ENCODE measurements at places on chromosomes 3 and 15.

DNA sequence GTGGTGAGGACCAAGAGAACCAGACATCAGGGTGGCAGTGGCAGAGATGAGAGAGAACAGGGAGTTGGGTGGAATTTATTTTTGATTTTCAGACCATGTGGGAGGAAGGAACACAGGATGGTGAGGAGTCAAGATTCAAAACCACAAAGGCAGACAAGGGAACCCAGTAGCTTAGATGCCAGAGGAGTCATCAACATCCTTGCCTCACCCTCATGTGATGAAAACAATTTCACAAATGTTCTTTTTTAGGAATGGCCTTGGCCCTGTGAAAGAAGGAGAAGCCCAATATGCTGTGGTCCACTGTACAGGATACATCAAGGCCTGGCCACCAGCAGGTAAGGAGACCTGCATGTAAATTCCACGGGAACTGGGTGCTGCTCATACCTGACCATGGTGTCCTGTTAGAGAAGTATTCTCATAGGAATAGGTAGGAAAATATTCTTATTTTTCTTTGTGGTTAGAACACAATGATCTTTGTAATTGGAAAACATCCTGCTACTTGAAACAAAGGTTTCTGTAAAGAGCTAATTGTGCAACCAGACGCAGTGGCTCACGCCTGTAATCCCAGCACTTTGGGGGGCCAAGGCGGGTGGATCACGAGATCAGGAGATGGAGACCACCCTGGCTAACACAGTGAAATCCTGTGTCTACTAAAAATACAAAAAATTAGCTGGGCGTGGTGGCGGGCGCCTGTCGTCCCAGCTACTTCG lies 110.0 kb downstream of the ARNT2 start:
- H3K27me3 ChIP-seq: no peaks in the 10 kb centered on the region
- no peaks in the 10 kb centered on the region for H3K4me1 ChIP-seq
- H3K27ac ChIP-seq: no peak overlapping the region
- peak; percentile 91 for DNase-seq
- no peaks in the 10 kb centered on the region for H3K36me3 ChIP-seq

DNA sequence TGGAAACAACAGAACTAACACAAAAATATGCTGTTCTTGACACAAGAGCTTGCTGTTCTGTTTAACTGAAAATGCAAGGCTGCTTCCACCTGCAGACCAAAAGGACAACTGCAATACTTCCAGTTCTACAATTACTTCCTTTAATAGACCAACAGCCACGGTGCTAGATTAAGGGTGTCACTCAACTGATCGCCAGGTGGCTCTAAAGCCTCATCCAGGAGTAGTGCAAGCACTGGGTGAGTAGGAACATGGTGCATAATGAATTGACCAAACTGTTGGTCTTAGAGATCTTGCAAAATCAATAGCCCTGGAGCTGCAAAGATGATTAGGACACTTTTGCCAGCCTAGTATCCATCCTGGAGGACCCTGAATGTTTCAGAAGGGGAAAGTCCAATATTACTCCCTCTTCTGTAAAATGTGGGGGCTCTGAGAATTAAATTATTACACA lies 3.6 kb upstream of the CLDN16 start:
- no peak overlapping the region for H3K4me3 ChIP-seq
- no peaks in the 10 kb centered on the region for H3K27me3 ChIP-seq
- peak; percentile 27 for DNase-seq

- DNase-seq: no peak
- H3K4me1 ChIP-seq: peaks cover 3% of the 10 kb centered on the region
- H3K27me3 ChIP-seq: no peaks in the 10 kb centered on the region
- H3K27ac ChIP-seq: no peak overlapping the region
Measured at GRCh38 chr15:47932261-47932660, 188.5 kb upstream of the SLC24A5 start.

DNA sequence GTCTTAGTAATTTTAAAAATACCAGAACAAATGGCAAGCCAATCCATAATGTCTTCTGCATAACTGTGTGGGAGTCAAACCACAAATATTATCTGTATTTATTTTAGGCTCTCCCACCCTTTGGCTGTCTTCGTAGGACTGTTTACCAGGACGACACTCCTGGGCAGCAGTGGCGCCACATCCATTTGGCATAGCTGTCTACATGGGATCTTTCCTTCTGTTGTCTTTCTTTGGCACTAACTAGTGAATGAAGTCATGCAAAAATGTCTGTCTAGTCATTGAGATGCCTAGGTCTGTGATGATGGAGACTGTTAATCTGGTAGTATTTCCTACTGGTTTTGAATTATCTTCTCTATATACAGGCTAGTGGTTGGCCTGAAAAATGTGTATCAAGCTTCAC lies 54.0 kb upstream of the CHMP2B start:
- no peak for DNase-seq
- H3K27me3 ChIP-seq: no peaks in the 10 kb centered on the region
- H3K36me3 ChIP-seq: no peaks in the 10 kb centered on the region
- H3K27ac ChIP-seq: no peak overlapping the region
- H3K4me3 ChIP-seq: no peak overlapping the region

DNA sequence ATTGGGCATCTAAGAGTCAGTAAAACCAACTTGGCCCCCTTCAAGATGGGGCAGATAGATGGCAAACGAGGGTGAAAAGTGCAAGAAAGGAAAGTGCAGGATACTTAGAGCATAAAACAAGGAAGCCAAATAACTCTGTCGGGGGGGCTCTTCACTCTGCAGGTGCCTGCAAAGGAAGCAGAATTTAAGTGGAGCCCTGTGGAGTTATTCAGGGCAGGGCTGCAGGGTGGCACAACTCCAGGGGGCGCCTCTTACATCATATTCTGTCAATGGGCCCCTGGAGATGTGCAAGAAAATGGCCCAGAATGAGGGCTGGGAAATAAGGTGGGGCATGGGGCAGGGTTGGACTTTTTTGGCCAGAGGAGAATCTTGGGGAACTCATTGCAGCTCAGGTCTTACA lies 69.7 kb downstream of the CD47 start:
- DNase-seq: no peak
- no peak overlapping the region for H3K4me3 ChIP-seq
- H3K27ac ChIP-seq: no peak overlapping the region

- peak; percentile 42 for DNase-seq
- H3K4me1 ChIP-seq: peaks cover 10% of the 10 kb centered on the region
- peak overlapping the region; percentile 95 for H3K4me3 ChIP-seq
- H3K27ac ChIP-seq: no peak overlapping the region
- peaks cover 58% of the 10 kb centered on the region for H3K27me3 ChIP-seq
Measured at GRCh38 chr15:76058714-76059319, 968 bp upstream of the TMEM266 start.

- no peak overlapping the region for H3K27ac ChIP-seq
- no peak for DNase-seq
- H3K36me3 ChIP-seq: no peaks in the 10 kb centered on the region
- no peaks in the 10 kb centered on the region for H3K27me3 ChIP-seq
Measured at GRCh38 chr15:69288531-69289341, 10.0 kb upstream of the PAQR5 start.

GRCh38 chr3:14256561-14257342 lies 78.1 kb downstream of the LSM3 start:
- no peaks in the 10 kb centered on the region for H3K36me3 ChIP-seq
- DNase-seq: no peak
- peaks cover 4% of the 10 kb centered on the region for H3K4me1 ChIP-seq
- H3K4me3 ChIP-seq: no peak overlapping the region
- peaks cover 9% of the 10 kb centered on the region for H3K27me3 ChIP-seq

DNA sequence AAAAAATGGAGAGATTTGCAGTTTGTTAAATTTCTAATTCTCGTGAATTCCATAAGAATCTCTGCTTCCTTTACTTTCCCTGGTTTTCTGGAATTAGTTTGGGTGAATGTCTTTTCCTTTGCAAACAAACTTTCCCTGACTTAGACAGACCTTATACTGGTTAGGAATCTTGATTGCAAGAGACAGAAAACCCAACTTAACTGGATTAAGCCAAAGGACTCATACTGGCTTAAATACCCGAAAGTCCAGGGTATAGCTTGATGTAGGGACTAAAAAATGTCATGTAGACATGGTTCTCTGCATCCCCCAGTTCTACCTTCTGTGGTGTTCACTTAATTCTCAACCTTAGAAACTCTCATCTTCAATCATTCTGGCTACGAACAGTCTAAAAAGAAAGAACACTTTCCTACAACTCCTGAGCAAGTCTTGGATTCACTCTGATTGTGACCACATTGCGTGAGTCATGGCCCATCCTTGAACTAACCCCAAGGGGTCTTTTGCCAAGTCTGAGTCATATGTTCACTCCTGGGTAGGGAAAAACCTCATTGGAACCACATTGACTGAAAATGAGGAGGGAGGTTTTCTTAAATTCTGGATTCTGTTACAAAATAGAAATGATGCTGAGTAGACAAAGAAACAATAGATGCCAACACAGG lies 136.0 kb upstream of the DAZL start:
- peaks cover 14% of the 10 kb centered on the region for H3K4me1 ChIP-seq
- no peak for DNase-seq
- no peaks in the 10 kb centered on the region for H3K36me3 ChIP-seq
- H3K27ac ChIP-seq: peak overlapping the region; percentile 77

GRCh38 chr3:104032283-104032682 lies 1334.4 kb upstream of the ALCAM start:
- no peak overlapping the region for H3K4me3 ChIP-seq
- H3K27me3 ChIP-seq: no peaks in the 10 kb centered on the region
- H3K4me1 ChIP-seq: no peaks in the 10 kb centered on the region
- peak; percentile 4 for DNase-seq
- no peaks in the 10 kb centered on the region for H3K36me3 ChIP-seq

DNA sequence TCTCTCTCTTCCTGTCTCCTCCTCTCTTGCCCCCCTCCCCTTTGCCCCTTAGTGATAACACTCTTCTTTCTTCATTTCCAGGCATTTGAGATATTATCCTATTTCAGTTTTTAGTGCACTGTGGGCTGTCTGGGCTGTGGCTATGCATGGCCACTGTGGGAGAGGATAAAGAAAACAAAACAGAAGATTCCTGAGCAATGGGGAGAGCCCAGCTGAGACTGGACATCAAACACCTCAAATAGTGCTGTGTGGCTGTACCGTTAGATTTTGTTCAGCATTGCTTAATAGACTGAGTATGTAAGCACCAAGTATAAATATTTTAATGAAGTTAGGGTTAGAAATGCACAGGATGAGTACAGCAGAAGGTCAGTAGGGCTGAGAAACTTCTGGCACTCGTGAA lies 7.9 kb upstream of the GBE1 start:
- H3K4me3 ChIP-seq: no peak overlapping the region
- DNase-seq: no peak
- no peak overlapping the region for H3K27ac ChIP-seq
- no peaks in the 10 kb centered on the region for H3K36me3 ChIP-seq

DNA sequence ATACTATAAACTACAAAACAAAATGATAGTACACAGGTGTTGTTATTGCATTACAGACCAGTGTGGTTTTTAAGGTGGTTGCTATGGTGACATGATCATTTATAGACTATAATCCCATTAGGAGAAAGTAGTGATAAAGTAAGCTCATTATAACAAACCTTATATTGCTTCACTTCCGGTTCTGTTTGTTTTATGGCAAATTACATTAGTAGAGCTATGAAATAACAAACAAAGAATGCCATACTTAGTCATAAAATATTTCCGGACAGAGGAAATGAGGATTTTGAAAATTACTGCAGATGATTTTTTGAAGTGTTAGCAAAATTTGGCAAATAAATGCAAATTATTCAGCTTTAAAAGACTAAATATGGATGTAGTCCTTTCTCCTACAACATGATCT lies 640.4 kb upstream of the ARPP21 start:
- H3K36me3 ChIP-seq: no peaks in the 10 kb centered on the region
- no peaks in the 10 kb centered on the region for H3K27me3 ChIP-seq
- H3K4me3 ChIP-seq: no peak overlapping the region
- DNase-seq: no peak

- H3K4me3 ChIP-seq: no peak overlapping the region
- no peak for DNase-seq
- peaks cover 3% of the 10 kb centered on the region for H3K4me1 ChIP-seq
- no peak overlapping the region for H3K27ac ChIP-seq
Measured at GRCh38 chr3:45041666-45042065, 15.6 kb downstream of the CLEC3B start.
